ENCODE measurements at places on chromosomes 1 and 21. TPM values are rescaled to one million over a fixed set of nuclear protein-coding genes. Genes with fewer than 3 reads are reported as not detected.

DNA sequence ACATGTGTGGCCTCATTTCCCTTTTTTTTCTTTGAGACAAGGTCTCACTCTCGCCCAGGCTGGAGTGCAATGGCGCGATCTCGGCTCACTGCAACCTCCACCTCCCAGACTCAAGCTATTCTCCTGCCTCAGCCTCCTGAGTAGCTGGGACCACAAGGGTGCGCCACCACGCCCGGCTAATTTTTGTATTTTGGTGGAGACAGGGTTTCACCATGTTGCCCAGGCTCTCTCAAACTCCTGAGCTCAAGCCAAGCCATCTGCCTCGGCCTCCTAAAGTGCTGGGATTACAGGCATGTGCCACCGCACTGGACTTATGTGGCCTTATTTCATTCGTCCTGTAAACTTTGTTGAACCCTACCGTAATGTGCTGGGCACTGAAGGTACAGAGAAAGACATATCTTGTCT lies 569 bp upstream of the WARS2 start:
- no peak for ATAC-seq

Gene TNFRSF9
- total RNA-seq: 0.16 TPM

DNA sequence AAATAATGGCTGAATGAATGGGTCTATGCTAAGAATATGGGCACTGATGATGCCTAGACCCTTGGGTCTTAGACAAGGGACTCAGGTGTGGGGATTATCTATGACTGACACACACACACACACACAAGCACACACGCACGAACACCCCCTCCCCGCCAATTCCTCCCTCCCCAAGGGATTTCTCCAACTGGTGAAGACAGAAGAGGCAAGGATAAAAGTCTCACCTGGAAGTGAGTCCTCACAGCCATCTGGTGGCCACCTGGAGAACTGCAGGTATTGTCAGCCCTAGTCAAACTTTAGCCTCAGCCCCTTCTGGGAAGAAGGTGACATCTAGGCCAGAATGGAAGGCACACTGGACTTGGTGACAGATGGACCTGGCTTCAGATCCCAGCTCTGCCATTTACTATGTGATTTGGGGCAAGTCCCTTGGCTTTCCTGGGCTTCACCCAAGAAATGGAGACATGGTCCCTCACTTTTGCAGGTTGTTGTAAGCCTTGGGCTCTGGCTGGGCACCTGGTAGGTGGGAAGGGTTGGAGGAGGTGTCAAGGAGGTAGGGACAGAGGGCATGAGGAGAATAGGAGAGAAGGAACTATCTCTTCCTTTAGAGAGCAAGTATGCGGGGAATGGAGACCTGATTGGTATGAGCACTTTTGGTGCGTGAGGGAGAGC lies 4.0 kb upstream of the GPR3 start:
- ATAC-seq: peak; percentile 37

GRCh38 chr1:207156826-207157225 lies 52.8 kb downstream of the C4BPA start:
- ATAC-seq: no peak

Gene ADCY10
- total RNA-seq: not detected

- peak; percentile 79 for ATAC-seq
Measured at GRCh38 chr1:234925440-234926263, 203.0 kb downstream of the TOMM20 start.

DNA sequence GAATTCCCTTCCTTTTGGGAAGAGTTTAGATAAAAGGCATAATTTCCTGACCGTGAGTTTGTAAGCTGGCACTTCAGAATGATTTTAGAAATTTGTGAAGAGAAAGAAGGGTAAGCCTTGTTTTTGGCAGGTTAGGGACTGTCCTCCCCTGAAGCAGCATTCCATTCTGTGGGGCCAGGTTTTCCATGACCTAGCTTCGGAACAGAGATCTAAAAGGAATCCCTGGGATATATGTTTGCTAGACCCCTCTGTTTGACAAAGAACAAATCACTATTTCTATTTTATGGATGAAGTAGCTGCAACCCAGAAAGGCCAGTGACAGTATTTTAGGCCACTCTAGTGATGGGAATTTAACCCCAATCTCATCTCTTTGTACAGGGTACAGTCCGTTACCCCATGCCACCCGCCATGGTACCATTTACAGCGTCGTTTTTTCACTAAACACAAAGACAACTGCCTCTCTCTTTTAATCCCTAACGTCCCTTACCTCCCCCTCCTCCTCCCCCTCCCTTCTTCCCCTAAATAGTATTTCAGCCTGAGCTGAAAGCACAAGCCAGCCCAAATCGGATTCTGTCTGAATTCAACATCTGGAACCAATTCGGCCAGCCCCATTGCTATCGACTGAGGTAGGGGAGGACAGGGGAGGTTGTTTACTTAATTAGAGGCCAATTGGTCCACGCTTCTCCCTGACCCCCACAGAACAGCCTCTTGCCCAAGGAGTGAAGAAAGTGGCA lies 23.4 kb upstream of the IKBKE start:
- no peak for ATAC-seq

DNA sequence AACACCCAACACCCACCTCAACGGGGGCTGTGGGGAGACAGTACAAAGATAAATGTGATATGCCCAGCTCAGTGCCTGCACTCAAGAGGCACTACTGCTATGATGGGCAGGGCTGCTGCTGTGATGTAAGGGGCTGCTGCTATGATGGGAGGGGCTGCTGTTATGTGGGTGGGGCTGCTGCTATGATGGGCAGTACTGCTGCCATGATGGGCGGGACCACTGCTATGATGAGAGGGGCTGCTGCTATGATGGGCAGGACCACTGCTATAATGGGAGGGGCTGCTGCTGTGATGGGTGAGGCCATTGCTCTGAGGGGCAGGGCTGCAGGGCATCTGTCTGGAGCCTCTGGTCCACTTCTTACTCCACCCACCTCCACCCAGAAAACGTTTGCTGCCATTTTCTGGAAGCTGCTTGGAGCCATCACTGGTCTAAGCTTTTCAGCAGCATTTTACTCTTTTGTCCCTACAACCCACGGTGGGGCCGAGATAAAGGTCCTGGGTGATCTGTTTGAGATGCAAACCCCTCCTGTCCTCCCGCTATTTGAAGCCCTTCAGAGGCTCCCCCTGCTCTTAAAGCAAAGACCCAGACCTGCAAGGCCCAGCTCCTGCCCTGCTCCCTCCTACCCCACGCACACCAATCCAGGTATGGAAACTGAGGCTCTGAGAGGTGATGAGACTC lies 656.9 kb downstream of the PTPRU start:
- no peak for ATAC-seq

Gene PLA2G2C
- 0.48 TPM for total RNA-seq

DNA sequence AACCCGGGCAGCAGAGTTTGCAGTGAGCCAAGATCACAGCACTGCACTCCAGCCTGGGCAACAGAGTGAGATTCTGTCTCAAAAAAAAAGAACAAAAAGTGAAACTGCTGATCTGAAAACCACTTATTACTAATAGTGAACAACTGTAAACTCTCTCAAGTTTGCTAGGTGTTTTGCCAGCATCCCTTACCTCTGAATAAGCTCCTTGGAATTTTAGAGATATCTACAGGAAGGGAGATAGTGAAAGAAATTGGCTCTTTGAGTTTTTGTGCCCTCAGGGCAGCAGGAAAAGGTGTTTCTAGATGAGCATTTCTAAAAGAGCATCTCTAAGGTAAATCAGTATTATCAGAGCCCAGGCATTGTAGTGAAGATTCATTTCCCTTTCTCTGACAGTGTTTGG lies 27.1 kb downstream of the PARK7 start:
- ATAC-seq: no peak

Gene LRRC40
- 9.1 TPM for total RNA-seq

Gene FLG
- total RNA-seq: 0.40 TPM

Gene POTED
- total RNA-seq: not detected

Gene COPA
- total RNA-seq: 93.9 TPM

GRCh38 chr1:55196433-55197035 lies 18.6 kb downstream of the USP24 start:
- ATAC-seq: no peak

DNA sequence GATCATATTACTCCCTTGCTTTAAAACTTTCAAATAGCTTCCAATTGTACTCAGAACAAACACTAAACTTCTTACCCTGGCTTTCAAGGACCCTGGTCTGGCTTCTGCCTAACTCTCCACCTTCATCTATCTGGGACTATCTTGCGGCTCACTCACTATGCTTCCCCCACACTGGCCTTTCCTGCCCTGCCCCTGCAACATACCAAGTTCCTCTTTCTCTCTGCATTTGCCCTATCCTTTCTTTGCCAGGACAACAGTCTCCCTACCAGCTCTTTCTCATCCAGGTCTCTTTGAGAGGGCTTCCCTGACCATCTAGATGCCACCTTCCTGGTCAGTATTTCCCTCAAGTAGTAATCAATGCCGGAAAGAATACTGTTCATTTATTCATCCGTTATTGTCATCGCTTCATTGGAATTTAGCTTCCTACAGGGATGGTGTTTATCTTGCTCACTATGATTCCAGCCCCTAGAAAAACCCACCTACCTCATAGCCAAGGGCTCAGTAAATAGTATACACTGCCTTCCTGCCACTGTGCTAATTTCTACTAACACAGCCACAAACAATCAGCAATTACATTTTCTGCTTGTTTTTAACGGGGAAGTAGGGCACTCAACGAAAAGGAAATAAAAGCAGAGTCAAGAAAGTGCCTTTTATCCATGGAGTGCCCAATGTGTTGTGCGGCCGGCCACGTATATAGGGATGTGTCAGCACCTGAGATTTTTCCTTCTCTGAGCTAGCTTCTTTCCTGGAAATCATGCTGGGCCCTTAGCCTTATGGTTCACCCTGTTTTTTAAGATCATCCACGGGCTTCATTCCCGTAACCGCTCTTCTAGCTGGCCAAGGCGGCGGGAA lies 521 bp upstream of the CDC7 start:
- ATAC-seq: peak; percentile 49

Gene CHRM3
- 0.68 TPM for total RNA-seq

Gene OR2W3
- not detected for total RNA-seq

GRCh38 chr1:151356696-151357095 lies 9.6 kb upstream of the RFX5 start:
- no peak for ATAC-seq

Gene HSD3B1
- total RNA-seq: not detected

GRCh38 chr21:41338455-41338854 lies 21.9 kb downstream of the FAM3B start:
- ATAC-seq: no peak

- peak; percentile 64 for ATAC-seq
Measured at GRCh38 chr21:34818662-34819158, 149.9 kb downstream of the CLIC6 start.

- ATAC-seq: peak; percentile 62
Measured at GRCh38 chr1:84433258-84434080, 35.2 kb downstream of the DNASE2B start.

DNA sequence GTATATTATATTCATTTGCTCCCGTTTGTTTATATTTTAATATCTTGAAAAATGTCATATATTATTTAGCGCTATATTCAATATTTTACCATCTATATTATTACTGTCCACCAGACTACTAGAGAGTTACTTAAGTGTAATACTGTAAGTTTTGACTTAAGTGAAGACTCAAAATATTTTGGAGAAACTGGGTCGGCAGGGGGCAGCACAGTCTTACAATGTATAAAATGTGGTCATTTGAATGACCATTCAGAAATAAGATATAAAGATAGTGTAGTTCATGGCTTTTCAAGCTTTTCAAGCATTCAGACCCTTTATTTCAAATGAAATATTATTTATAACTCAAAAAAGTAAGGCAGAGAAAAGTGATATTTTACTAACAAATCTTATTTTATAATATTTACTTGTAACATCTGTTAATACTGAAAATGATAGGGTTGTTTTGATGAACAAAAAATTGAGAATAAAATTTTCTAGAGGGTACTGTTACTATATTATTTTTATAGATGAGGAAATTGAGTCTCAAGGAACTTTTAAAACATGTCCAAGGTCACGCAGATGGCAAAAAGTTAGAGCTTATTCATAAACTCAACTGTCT lies 89.0 kb upstream of the SERTAD4 start:
- ATAC-seq: no peak

Gene TSPEAR
- 0.08 TPM for total RNA-seq

DNA sequence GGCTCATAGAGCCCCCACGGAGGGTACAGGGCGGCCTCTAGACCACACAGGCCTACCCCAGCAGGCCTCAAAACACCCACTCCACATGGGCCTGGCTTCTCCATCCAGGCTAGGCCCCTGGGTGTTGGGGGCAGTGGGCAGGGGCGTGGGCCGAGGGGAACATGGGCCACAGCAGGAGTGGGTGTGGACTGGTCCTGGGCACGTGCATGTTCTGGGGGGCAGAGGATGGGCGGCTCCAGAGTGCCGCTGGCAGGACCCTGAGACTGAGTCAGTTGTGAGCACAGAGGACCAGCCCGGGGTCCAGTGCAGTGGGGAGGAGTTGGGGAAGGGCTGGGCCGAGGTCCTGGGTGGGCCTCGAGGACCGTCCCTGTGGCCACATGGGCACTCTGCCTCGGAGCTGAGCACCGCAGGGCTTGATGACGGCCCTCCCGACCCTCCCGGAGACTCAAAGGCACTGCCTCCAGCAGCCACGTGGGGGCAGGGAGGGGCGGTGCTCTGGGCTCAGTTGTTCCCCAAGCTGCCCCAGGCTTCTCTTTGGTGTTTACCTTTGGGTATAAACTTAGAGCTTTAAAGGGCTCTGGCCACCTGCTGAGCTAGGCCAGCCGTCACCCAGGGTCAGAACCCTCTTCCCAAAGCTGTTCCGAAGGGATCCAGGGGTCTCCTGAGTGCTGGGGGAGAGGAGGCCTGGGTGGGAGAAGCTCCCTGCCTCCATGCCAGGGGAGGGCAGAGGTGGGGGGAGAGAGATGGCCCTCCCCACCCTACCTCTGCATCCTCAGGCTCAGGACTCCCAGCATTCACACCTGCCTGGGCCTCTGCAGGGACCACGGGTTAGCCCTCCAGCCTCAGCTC lies 79.9 kb downstream of the MORN1 start:
- peak; percentile 7 for ATAC-seq

Gene PFKFB2
- total RNA-seq: 20.3 TPM

GRCh38 chr21:34546542-34546941 lies 34.5 kb upstream of the KCNE1 start:
- no peak for ATAC-seq

Gene CFHR3
- 0.36 TPM for total RNA-seq

DNA sequence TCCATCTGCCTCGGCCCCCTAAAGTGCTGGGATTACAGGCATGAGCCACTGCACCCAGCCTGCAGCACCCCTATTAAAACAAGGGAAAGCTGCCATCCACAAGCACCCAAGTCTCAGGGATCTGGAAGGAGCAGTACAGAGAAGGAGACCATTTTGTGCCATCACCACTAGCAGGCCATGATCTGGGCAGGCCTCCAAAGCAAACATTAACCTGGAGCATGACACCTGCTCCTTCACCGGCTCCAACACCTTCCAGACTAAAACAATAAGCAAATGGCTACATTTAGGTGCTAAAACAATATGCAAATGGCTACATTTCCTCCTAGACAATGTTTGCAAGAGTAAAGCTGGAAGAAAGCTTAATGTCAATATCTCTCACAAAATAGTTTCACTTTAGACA lies 16.7 kb downstream of the MEAF6 start:
- peak; percentile 55 for ATAC-seq

DNA sequence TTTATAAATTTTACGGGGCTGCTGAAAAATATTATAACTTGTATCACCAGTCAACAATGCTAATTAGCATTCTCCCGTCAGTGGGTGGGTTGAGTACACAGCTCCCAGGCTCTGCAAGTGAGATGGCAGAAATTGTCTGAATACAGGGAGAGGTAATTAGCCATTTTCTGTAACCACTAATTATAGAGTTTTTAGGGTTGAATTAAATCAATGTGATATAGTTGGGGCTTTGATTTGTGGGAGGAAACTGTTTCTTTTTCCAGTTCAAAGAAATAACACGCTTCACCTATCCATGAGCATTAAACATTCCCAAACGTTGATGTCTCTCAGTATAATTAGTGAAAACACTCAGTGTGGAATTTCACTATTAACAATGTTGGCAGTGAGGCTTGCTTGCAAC lies 1.5 kb downstream of the VANGL1 start:
- ATAC-seq: no peak
